ENCODE measurements at places on chromosomes 1 and 21.
A peak's percentile ranks its signal among the peaks of the same experiment; 100 is the strongest.

DNA sequence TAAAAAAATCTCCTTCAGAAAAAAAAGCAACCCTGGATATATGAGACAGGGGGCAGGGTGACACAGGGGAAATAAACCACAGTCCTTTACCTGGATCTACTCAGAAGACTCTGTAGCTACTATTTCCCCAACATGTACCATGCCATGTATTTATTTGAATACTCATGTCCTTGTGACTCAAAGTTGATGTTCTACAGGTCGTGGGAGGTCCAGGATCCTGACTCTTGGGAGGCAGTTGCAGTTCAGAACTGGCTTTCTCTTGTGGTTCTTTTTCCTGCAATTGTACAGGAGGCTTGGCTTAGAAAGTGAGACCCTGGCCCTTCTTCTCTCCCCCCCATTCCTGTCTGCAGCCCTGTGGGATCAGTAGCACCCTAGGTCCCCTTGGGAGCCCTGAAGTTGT lies 5.8 kb upstream of the IL24 start:
- DNase-seq, result no peak

GRCh38 chr1:66352792-66353191 lies 181.2 kb upstream of the SGIP1 start:
- DNase-seq, result no peak

DNA sequence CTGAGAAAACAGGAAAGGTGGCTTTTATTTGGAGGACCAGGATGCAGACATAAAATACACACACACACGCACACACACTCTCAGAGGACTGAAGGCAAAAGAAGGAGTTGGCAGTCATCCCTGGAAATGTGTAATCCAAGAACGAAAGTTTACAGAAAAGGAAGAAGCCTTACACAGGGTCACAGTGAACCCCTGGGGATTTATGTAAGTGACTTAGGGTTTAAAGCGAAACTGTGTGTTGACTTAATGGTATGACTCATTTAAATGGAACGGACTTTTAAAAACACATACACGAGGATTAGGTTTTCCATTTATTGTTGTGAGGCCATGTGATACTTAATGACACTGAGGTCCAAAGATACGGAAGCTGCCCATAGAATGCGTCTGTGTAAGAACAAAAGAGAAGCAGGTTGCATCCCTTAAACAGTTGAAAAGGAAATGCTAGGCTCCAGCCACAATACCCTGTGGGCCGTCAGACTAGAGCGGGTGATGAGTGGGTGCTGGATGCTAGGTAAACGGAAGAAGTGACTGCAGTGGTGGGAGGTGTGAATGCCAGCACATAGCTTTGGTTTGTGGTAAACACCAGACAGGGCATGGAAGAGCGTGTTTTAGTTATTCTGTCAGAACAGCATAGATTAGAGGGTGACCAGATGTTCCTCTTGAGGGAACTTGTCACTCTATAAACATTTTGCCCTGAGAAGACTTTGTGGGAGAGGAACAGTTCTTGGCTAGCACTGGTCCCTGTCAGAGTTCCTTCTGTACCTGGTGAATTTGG lies 21.6 kb upstream of the BCL10 start:
- DNase-seq, result peak; percentile 68

DNA sequence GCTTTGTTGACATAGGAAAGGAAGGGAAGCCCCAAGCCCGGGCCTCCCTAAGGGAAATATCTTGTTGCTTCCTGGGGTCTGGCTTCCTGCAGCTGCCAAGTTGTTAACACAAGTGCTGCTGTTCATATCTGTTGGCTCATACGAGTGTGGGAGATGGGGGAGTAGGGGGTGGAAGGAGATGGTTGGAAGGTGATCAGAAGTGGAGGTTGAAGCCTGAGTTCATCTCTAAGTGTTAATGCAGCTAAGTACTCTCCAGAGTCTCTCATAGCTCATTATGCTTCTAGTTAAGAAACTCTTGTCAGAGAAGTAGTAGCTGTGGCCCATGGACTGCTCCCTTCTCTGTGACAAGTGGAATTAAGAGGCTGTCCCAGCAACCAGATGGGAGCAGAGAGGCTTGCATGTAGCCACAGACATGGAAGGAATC lies 319.2 kb upstream of the SPAG17 start:
- DNase-seq, result no peak

DNA sequence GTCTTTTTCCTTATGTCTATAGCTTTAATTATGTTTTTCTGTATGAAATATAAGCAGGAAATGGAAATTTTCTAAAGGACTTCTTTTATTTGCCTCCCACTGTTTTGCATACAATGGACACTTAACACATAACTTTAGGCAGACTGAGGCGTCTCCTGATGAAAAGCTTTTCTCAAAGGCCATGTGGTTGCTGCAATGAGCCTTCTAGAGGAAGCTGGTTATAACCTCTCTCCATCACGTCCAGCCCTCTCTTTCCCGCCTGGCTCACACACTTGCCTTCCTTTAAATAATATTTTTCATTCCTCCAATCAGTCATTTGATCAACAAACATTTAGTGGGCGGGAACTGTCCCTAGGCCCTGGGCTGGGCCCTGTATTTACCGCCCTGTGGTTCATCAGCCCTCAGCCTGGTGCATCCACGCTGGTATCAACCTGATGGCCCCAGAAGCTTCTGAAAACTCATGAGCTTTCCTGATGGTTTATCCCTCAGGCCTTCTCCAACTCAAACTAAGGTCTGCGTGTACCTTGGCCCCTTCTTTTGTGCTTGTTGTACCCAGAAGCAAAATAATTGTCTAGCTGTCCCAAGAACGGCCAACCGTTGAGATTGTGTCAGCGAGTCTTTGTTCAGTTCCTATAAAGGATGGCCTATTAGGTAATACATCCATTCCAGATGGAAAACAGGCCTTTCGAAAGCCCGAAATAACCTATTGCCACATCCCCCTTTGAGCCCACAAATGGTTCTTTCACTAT lies 75.3 kb upstream of the LYST start:
- no peak for DNase-seq

GRCh38 chr1:231636157-231636556 lies 9.6 kb downstream of the DISC1 start:
- no peak for DNase-seq

DNA sequence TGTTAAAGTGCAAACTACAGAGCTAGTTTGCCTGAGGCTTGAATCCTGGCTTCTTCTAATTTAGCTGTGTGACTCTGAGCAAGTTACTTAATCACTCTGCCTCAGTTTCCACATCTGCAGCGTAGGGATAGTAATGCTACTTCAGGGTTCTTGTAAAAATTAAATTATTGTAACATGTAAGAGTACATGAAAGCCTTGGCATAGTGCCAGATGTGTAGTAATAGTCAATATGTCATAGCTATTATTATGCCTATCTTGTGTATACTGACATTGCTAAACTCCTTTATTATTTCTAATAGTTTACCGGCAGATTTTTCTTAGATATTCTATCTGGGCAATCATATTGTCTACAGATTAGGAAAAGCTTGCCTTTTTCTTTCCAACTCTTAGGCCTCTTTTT lies 6.8 kb upstream of the TADA1 start:
- DNase-seq, result no peak

- peak; percentile 45 for DNase-seq
These were observed 745 bp downstream of the RCSD1 start for GRCh38 chr1:167630568-167631385.

DNA sequence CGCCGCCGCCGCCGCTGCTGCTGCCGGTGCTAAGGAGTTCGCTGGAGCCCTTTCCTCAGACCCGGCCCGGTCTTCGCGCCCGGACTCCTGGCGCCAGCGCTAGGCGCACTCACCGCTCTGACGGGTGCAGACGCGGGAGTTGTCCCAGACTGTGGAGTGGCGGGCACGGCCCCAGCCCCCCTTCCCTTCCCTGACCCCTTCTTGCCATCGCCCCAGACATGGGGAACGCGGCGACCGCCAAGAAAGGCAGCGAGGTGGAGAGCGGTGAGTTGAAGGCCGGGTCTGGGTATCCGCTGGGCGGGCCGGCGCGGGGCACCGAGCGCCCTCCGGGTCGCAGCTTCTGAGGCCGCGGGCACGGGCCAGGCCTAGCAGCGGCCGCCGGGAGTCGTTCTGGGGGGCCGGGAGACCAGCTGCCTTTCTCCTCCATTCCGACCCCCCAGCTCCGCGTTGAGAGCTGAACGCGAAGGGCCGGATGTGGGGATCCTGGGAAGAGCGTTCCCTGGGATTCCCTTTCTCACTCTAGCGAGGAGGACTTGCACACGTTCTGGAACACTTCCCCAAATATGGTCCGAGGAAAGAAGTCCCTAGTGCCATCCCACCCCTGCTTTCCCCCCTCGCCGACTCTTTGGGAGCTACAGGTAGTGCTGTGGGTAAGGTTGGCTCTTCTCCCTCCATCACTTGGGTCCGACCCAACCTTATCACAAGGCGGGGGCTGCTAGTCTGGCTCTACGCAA lies 65.8 kb upstream of the PRKACB start:
- DNase-seq, result peak; percentile 46

DNA sequence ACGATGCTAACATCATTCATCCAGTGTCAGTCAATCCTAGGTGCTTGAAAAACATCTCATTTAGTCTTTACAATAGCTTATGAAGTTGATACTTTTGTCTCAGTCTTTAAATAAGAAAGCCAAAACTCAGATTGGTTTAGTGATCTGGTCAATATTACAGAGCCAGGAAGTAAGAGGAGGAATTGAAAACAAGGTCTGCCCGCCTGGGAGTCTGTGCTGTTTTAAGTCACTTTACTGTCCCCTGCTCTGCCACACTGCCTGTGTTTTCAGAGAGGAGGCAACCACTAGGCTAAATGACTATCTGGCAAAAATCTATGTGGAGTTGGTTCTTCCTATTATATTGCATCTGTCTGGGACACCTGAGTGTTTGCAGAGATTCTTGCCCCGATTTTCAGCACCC lies 62.3 kb downstream of the ST6GALNAC3 start:
- no peak for DNase-seq

GRCh38 chr1:179217943-179218507 lies 11.5 kb downstream of the ABL2 start:
- DNase-seq, result no peak

DNA sequence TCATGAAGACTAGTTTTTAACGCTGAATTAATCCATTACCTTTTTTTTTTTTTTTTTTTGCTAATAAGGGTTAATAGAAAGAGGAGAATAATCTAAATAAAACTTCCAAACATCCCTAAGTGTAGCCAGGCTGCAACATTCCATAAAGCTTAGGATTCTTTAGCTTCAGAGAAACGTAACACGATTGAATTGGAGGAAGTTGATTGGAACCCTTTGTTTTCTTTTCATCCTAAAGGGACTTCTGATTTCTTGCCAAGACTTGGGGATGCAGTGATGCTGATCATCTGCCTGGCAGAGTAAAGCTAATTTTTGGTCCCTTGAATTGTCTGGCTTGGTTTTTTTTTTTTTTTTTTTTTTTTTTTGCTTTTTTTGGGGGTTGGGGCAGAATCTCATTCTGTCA lies 142.9 kb downstream of the VPS13D start:
- DNase-seq, result no peak

DNA sequence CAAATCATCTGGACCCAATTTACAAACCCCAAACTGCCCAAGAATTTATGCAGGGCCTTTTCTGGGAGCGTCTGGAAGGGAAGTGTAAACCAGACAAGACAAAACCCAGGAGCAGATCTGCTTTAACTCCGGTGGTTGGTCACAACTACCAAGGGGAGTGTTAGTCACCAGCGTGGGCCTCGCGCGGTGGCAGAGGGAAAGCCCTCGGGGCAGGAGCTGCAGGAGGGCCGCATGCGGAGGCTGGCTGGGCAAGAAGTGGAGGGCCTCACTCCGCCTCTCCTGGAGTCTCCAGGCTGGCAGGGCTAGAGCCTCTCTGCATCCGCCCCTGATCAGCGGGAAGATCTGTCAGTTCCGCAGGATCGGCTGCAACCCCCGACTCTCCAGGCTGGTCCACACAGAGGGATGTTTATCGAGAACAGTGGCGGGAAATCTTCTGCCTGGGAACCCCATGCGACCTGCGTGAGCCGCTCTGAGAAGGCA lies 2.0 kb downstream of the COL24A1 start:
- DNase-seq, result no peak

- DNase-seq, result no peak
These were observed 10.4 kb upstream of the PPT1 start for GRCh38 chr1:40107290-40107959.

DNA sequence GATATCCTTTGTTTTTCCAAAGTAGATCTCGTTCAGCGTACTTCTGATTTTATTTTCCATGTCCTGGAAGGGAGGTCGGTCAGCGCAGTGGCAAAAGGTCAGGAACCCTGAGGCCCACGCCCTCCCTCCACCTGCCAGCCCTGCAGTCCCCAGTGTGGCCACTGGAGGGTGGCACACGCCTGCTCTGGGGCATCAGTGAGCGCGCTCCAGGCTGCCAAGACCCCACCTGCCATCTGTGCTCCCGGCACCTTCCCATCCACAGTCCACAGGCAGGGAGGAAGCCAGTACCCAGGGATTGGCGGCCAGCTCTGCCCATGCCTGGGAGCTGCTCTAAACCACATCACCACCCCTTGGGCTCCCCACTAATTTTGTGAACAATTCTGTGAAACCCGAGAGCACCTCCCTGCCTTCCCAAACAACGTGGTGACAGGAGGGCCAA lies 32.3 kb downstream of the SLC66A1 start:
- peak; percentile 67 for DNase-seq

DNA sequence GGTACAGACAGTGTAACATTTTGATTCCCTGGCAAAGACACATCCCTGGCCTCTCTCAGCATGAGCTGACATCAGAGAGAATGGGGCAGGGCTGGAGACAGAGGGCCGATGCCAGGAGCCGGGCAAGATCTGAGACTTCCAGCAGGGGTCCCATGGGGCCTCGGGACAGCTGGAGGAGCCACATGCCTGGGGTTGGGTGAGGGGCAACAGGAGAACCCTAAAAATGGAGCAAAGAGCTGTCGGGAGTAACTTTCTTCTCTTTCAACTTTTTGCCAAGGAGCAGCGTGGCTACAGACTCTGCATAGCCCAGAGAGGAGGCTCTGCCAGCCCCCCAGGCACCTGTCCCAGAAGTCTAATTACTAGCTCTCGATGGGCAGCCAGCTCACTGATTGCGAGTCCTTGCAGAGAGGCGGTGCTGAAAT lies 130.8 kb downstream of the LACTBL1 start:
- DNase-seq, result no peak

DNA sequence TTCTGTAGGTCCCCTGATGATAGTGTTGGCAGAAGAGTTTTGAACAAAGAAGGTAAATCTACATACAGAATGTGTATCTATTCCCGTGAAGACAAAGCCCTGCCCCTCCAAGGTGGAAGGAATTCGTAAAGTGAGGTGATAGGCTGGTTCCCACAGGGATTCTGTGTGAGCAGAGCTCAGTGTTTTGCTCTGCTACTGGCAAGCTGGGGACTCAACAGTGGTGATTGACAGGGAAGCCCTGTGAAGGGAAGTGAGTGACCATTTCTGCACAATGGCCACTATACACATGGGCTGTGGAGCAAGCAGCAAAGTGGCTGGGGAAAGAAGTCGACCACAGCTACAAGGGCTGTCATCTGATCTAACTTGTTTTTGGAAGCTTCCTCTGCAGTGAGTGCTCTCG lies 90.0 kb upstream of the LRRN2 start:
- DNase-seq, result no peak

- DNase-seq, result peak; percentile 8
These were observed 555.8 kb downstream of the PLA2G4A start for GRCh38 chr1:187384504-187384903.

GRCh38 chr1:183024317-183025009 lies 1.2 kb downstream of the LAMC1 start:
- no peak for DNase-seq

All from GM10248 (cell line).